Amniotic stem cell (primary cell): ENCODE measurements at places on chromosomes 1 and 21.

- no peak for DNase-seq
Observed at GRCh38 chr1:186027621-186028020, 293.4 kb downstream of the HMCN1 start.

GRCh38 chr21:42447732-42448131 is 44.0 kb downstream of the UBASH3A start:
- DNase-seq, result no peak

GRCh38 chr1:11528611-11529261 is 49.8 kb downstream of the DISP3 start:
- DNase-seq, result no peak

DNA sequence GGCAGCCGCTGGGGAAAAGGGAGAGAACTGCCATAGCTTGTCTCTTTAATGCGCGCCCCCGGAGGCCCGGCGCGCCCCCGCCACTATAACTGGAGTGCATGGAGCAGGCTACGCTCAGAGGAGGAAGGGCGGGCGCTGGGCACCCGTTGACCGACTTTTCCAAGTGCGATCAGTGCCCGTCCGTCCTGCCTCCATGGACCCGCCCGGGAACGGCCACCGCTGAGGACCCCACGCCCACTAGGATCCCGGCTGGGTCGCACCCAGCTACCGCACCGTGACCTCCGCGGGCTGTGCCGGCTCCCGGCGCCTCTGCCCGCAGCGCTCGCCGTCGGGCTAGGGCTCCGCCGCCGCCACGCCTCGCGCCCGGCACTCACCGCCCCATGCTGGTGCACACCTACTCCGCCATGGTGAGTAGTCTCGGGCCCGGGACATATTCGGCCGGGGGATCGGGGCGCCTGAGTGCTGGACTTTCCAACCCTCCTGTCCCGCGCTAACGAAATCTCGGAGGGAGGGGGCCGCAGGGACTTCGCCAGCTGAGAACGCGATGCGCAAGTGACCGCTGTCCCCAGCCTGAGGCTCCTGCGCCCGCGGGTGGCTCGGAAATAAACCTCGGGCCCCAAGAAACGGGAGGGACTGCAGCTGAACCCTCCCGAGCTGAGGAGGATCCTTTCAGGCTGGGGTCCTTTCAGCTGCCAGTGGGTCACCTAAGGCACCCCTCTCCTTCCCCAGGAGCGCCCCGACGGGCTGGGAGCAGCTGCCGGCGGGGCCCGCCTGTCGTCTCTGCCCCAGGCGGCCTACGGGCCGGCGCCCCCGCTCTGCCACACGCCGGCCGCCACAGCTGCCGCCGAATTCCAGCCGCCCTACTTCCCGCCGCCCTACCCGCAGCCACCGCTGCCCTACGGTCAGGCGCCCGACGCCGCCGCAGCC is at the start of gene TFAP2E:
TSS of gene TFAP2E (plus strand) at position 117 of the 927 bp plus-strand sequence. CDS start at position 381, 264 bp downstream.
- no peak for DNase-seq

DNA sequence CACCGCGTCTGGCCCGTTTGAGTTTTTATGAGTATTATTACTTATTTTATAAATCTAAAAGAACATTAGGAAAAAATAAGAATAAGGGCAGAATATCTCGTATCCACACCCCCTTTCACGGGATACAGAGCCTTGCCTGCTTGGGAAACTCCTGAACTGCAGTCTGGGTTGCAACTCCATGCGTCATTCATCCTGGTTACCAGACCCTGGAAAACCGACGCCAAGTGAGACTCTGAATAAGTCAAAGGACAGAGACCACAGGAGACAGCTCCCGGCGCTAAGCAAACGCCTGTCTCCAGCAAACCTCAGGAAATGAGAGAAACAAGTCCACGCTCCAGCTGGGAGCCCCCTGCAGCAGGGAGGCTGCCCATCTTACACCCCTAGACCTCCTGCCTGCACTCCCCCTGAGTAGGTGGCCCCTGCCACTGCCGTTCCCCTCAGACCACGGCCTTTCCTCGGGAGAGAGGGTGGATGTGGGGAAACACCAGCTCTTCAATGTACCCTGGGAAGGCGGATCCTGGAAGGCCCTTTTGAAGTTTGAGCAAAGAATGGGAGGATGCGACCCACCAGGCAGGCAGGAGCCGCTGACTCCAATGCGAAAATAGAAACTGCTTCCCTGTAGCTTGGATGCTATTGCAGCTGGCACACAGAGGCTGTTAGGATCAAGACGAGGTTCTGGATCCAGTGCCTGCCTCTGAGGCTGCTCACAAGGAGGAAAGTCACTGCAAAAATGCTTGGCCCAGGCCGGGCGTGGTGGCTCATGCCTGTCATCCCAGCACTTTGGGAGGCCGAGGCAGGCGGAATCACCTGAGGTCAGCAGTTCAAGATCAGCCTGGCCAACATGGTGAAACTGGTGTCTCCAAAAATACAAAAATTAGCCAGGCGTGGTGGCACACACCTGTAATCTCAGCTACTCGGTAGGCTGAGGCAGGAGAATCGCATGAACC is 37.7 kb upstream of the GPR157 start:
- no peak for DNase-seq

GRCh38 chr1:76865696-76866286 is 1.5 kb upstream of the ST6GALNAC5 start:
- no peak for DNase-seq

- DNase-seq, result no peak
Observed at GRCh38 chr1:34373912-34374311, 197.2 kb downstream of the C1orf94 start.

DNA sequence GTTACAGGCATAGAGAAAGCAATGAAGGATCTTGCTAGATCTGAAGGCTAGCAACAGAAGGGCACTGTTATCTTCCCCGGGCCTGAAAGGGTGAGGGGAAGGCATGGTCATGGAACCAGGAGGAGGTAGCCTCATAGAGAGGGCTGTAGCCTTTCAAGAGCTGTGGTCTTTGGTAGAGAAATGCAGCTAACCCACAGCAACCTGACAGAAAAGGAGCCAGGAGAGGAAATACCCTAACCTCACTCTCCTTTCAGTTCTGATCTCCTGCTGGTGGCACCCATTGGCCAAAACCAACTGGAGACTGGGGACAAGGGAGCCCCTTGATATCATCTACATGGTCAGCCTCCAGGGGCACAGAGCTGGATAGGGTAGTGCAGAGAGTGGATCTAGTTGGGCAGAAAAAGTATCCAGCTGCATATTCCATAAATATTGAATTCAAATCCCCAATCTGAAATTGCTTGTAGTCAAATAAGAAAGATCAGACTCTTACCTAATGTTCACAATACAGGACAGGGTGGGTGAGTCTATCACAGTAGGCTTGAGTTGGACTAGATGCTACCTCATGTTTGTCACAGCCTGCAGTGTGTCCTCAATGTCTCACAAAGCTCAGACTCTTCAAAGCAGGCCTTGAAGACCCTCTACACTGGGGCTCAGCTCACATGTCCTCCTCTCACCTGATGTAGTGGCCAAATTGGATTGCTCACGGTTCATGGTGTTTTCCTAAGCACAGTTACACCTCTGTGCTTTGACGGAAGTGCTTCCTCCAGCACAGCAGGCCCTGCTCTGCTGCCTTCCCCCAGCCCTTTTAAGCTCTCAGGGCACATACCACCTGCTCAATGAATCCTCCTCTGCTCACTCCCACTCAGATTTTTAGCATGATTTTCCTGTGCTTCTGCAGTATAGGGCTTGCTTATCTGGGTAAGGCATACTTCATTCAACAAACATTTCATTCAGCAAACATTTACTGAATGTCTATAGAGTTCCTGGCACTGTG is 74.1 kb upstream of the JUN start:
- no peak for DNase-seq

GRCh38 chr1:195594773-195595172 is 1013.5 kb downstream of the KCNT2 start:
- no peak for DNase-seq

DNA sequence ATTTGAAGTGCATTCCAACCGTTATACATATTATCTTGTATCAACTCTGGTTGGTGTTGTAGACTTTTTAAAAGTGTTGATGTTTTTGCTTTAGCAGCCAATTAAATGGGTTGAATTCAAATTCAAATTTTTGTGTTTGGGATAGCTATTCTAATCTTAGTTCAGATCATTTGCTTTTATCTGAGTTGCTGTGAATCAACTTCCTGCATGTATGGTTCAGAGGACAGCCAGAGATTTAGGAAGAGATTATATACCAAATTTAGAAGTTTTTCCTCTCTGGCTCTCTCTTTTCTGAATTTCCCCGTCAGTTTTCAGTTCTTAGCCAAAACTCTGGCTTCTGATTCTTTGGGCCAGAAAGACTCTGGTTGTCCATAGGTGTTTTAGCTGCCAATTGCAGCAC is 415.5 kb downstream of the NUF2 start:
- no peak for DNase-seq

DNA sequence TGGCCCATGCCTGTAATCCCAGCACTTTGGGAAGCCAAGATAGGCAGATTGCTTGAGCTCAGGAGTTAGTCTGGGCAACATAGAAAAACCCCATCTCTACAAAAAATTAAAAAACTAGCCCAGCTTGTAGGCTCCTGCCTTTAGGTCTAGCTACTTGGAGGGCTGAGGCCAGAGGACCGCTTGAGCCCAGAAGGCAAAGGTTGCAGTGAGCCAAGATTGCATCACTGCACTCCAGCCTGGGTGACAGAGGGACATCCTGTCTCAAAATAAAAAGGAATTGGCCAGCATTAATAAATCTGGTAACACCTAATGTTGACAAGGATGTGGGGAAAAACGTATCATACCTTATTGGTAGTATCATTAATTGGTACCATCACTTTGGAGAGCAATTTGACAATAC is 396.2 kb downstream of the PLPP3 start:
- DNase-seq, result no peak

DNA sequence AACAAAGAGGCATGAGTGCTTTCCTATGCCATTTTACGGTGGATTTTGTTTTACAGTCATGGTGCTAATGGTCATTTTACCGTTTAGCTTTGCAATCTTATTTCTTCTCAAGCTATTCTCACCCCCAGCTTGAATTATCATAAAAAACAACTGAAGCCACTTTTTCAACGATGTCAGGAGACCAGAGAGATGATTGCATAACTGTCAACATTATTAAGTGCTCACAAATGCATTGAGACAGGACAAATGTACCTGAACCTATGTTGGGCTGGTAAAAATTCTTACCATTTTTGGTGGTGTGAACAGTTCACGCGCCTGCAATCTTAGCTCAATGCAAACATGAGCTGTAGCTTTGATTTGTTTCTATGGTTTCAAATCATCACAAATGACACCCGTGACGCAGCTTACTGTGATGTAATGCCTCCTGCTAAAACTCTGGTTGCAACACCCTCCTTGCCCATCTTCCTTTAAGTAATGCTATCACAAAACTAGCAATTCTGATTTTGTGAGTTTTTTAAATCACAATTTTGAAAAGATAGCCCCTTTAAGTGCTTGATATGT is 104.4 kb downstream of the UCHL5 start:
- DNase-seq, result no peak

- no peak for DNase-seq
Observed at GRCh38 chr21:40299451-40299850, 432.2 kb downstream of the PCP4 start.

- peak; percentile 31 for DNase-seq
Observed at GRCh38 chr1:215669806-215670491, 102.8 kb downstream of the KCTD3 start.

DNA sequence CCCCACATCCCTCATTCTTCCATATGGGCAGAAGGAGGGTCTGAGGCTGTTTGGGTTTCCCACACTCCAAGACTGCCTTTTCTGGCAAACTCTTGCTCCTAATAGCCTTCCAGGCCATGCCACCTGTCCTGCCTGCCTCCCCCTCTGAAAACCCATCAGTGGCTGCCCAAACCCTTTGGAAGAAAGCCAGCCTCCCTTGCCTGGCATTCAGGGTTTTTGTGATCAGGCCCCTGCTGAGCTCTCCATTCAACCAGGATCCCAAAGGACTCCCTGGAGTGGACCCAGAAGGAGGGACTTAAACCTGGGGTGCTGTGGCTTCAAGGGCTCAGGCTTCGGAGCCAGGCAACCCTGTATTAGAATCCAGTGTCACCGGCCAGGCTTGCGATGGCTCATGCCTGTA is 4.2 kb upstream of the GUCA2A start:
- no peak for DNase-seq

- no peak for DNase-seq
Observed at GRCh38 chr1:41917835-41918449, 780 bp downstream of the HIVEP3 start.

DNA sequence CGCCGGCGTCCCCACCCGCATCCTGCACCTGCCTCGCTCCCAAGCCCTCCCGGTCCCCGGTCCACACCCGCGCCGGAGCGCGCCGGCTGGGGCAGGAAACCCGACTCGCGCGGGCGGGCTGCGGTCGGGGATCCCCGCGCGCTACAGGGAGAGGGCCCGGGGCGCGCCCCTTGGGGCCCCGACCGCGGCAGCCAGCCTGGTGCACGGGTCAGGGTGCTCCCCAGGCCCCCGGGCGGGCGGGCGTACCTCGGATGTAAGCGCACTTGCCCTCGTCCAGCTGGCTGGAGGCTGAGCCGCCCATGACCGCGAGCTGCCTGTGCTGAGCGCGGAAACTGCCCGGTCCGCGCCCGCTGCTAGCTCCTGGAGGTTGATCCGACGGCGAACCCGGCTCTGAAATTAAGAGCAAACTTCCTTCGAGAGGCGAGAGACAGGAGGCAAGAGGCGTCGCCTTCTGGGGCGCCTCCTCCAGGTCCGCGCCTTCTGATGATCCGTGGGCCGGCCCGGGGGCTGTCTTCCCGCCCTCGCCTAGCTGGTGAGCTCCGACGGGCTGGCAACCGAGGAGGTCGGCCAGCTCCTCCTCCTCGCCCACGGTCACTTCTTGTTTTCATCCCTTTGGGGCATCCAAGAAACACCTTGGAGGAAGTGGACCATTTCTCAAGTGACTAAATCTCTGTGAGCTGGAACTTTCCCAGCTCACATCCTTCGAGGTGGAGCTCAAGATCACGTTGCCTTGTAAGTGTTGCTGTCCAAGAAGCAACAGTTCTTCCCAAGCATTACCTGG is at the start of gene NIBAN1:
TSS of gene NIBAN1 (minus strand) at position 453 of the 781 bp plus-strand sequence. CDS start at position 301, 152 bp downstream.
- no peak for DNase-seq

GRCh38 chr1:236321101-236321500 is 39.3 kb upstream of the ERO1B start:
- no peak for DNase-seq

DNA sequence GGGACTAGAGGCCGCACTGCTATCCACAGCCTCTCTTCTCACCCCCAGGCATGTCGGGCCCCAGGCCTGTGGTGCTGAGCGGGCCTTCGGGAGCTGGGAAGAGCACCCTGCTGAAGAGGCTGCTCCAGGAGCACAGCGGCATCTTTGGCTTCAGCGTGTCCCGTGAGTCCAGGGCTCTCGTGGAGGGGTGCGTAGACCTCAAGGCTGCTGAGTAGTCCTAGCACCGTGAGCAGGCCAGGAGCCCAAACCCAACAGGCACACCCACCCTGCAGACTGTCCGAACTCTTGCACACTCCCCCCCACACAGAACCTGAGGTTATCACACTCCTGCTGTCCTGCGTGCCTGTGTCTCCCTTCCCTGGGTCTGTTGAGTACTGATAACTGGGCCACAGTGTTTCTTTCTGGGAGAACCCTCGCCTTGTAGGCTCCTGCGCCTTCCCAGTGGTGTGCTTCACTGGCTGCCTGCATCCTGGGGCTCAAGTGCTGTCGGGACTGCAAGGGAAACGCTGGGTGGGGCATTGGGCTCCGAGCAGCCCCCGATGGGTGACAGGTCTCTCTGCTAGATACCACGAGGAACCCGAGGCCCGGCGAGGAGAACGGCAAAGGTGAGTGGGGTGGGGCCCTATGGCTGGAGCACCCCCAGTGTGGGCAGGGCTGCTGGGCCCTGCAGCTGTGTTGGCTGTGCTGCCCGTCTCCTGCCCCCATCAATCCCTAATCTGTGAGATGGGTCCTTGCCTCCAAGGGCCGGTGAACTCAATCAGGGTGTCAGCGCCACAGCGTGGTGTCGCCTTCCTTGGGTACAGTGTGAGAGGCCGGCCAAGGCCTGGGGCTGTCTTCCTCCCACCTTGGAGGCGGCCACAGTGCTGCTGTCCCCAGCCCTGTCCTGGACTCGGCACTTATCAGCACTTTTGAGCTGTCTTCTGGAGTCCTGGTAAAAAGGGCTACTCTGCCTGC is 4.0 kb upstream of the GJC2 start:
- DNase-seq, result no peak
